ENCODE measurements at places on chromosomes 3 and 15.

GRCh38 chr3:23159929-23160328 lies 43.2 kb upstream of the UBE2E2 start:
- no peak for DNase-seq

- DNase-seq, result no peak
These were observed 203.8 kb downstream of the RPLP1 start for GRCh38 chr15:69656271-69657030.

- no peak for DNase-seq
These were observed 20.8 kb downstream of the CIAO2A start for GRCh38 chr15:64072812-64073211.

DNA sequence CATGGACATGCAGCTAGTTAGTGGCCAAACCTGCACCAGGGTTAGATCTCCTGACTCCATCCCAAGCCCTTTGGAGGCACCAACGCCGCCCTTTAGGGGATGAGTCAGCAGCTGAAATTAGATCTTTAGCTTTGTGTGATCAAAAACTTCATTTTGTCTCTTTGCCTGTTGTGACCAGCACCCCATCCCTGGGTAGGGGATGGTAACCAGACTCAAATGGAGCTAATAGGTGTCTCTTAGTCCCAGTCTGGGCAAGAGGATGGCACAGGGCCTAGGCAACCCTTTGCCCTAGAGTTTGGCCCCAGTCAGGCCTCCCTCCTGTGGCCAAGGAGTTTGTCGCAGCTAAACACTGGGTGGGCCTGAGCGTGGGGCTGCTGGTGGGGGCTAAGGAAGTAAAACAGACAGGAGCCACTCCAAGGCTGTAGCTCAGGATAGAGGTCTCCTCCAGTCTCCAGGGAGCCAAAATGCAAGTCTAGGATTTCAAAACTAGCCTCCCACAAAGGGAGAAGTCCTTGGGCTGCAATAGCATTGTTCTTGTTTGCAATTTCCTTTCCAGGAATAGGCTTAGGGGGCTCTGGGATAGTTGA lies 105.1 kb downstream of the CPN2 start:
- DNase-seq, result no peak

GRCh38 chr15:51366920-51367319 lies 25.5 kb downstream of the GLDN start:
- DNase-seq, result peak; percentile 95

GRCh38 chr15:71207141-71207540 lies 91.9 kb downstream of the THSD4 start:
- DNase-seq, result no peak

DNA sequence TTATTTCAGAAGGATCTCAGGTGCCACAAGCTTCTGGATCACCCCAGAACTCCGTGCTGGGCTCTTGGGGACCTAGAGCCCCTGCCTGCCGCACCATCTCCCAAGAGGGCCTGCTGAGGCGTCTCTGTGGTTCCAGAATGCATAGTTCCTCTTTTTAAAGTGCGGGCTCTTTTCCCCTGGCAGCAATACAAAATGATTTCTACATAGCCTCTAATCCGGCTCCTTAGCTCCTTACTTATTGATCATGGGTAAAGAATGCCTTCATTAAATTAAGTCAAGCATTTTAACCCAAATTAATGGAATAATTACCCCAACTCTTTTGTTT lies 121.9 kb downstream of the ATP10A start:
- DNase-seq, result no peak

DNA sequence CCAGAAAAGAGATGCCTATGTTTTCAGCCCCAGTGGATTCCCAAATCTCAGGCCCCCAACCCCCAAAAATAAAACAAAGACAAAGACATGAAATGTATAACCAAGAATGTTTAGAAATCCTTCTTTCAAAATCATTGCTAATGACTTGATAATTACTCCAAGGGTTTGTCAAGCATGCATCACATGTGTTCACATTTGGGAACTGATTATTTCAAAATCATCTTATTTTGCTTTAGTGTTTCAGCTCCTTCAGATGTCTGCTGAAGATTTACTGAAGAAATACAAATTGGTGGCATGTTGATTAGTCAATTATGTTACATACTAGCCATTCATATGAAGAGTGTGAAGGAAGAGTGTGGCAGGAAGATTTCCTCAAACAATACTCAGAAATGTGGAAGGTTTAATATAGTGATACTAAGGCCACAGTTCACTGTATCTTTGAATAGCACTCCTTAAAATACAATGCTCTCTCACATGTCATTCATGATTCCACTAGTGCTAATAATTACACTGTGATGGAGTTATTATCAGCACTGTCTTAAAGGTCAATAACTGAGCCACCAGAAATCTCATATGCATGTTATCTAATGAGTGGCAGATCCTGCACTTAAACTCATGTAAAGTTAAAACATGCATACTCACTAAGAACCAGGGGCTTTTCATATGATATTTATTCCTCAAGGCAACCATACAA lies 134.5 kb upstream of the TGFBR2 start:
- no peak for DNase-seq

GRCh38 chr15:66071921-66072295 lies 181.6 kb downstream of the MEGF11 start:
- no peak for DNase-seq

- peak; percentile 64 for DNase-seq
These were observed 46.7 kb upstream of the BCHE start for GRCh38 chr3:165883863-165884478.

DNA sequence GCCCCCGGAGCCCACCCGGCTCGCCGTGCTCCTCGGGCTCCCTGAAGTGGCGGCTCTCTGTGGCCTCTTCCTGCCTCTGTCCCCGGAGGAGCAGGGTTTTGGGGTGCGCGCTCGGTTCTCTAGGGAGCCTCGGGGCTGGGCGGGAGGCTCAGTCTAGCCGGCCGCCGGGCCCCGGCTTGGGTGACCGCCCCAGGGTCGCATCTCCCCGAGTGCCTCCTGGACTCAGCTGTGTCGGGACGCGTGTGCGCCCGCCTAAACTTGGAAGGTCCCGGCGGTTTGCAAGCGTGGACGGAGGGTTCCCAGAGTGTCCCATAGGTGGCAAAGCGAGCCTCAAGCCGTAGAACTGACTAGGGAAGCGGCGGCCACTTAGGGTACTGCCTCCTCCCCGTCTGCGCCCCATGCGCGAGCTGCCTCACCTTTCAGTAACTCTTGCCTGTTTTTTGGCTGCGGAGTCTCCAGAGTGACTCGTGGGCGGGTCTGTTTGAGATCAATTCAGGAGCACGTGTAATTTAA lies 601 bp downstream of the ACTL6A start:
- peak; percentile 86 for DNase-seq

DNA sequence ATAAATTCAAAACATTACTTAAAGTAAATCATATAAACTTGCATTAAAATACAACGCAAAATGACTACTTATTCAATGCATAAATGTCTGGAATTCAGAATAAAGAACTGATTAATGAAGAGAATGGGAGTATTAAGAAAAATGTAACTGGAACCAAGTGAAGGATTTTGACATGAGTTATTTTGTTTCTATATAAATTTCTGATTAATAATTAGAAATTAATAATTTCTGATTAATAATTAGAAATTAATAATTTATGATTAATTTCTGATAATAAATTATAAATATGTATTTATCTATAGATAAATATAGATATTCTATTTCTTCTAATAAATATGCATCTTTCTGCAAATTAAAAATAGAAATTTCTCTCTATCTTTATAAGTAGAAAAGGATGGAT lies 160.0 kb upstream of the STRIT1 start:
- no peak for DNase-seq

DNA sequence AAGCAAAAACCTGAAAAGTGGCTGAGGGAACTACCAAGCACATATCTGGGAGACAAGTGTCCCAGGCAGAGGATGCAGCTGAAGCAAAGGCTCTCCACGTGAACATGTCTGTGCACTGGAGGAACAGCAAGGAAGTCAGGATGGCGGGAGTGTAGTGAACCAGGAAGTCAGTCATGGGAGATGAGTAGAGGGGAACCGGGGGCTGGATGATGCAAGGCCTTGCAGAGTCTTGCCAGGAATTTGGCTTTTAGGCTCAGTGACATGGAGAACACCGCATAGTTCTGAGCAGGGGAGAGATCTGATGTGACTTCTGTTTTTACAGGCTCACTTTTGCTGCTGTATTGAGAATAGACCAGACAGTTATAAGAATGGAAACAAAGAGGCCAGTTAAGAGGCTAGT lies 19.0 kb downstream of the C2CD4A start:
- no peak for DNase-seq

DNA sequence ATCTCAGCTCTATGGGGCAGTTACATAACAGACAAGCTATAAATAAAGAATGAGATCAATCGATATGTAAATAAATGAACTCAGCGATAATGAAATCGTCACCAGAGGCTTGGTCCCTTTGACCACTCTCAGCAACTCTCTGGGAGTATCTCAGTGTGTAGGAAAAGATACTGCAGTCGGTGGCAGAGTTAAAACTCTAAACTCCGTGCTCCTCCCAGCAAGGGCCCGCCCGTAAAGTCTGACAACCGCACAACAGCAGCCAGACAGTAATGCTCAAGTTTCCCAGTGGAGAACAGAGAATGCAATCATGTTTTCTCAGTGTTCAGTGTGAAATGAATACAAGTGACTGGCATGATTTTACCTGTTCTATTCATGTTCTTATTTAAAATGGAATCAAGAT lies 28.3 kb upstream of the IGF1R start:
- DNase-seq, result no peak

- no peak for DNase-seq
These were observed 5.0 kb upstream of the UBE2E1 start for GRCh38 chr3:23800731-23801130.

GRCh38 chr3:64438066-64438465 lies 212.8 kb upstream of the PRICKLE2 start:
- no peak for DNase-seq

DNA sequence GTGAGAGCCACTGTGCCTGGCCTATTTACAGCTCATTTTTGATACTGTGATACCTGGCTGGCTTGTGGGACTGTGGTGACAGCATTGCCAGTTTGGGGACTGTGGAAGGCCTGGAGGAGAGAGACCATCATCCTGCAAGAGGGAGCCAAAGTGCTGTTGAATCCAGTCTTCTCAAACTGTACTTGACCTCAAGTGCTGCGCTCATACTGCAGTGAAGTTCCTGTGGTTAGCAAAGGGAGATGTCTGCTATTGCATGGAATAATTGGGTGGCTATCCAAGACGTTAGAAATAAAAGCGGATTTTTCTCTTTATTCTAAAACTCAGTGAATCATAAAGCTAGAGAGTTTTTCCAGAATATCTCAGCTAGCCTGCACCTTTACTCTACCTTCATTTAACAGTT lies 83.4 kb downstream of the CCK start:
- no peak for DNase-seq

DNA sequence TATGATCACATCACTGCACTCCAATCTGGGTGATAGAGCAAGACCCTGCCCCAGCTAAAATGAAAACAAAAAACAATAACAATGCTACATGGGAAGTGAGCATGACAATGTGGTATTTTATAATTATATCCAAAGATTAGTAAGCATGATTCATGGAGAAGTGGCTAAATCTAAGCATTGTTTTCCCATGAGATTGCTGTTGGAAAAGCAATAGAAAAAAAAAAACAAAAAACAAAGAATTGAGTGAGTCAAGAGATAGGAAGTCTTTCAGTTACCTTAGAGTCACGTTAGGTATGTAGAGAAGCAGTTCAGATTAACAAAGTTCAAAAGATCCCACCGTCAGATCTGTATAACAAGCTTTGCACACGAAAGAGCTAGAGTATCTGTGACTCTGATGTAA lies 210.3 kb upstream of the CNTN6 start:
- no peak for DNase-seq

GRCh38 chr3:78957456-78957855 lies 810.3 kb downstream of the ROBO1 start:
- DNase-seq, result no peak

- no peak for DNase-seq
These were observed 113.9 kb downstream of the OXNAD1 start for GRCh38 chr3:16378920-16379319.

- DNase-seq, result no peak
These were observed 100.4 kb downstream of the LSM3 start for GRCh38 chr3:14278799-14279625.

- no peak for DNase-seq
These were observed 494 bp upstream of the NISCH start for GRCh38 chr3:52454938-52455282.

GRCh38 chr3:132209855-132210254 lies 107.4 kb upstream of the ACP3 start:
- DNase-seq, result no peak

DNA sequence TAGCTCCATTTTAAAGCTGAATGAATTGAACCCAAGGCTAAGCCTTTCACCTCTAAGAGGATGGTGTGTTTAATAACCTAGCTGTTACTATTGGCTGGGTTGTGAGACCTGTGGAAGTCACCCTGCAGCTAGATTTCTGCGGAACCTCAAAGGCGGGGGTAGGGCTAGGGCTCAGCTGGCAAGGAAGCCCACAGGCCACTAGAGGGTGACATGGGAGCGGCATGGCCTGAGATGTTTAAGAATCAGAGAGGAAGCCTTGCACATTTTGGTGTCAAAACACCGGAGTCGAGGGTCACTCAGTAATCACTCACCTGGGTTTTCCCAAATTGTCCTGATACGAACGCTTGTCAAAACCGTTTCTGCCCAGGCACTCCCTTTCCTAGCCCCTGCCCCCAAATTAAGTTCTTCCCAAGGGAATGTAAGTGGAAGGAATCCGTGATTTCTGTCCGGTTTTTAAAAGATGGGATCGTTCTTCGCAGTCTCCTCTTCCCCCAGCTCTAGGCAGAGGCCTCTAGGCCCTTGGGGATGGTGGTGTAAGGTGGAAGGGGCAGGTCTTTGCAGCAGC lies 3.8 kb upstream of the ACAD9 start:
- peak; percentile 66 for DNase-seq

- DNase-seq, result no peak
These were observed 8.3 kb upstream of the DNAJA4 start for GRCh38 chr15:78256044-78256437.

GRCh38 chr3:64972793-64973192 lies 285.0 kb upstream of the ADAMTS9 start:
- DNase-seq, result no peak

DNA sequence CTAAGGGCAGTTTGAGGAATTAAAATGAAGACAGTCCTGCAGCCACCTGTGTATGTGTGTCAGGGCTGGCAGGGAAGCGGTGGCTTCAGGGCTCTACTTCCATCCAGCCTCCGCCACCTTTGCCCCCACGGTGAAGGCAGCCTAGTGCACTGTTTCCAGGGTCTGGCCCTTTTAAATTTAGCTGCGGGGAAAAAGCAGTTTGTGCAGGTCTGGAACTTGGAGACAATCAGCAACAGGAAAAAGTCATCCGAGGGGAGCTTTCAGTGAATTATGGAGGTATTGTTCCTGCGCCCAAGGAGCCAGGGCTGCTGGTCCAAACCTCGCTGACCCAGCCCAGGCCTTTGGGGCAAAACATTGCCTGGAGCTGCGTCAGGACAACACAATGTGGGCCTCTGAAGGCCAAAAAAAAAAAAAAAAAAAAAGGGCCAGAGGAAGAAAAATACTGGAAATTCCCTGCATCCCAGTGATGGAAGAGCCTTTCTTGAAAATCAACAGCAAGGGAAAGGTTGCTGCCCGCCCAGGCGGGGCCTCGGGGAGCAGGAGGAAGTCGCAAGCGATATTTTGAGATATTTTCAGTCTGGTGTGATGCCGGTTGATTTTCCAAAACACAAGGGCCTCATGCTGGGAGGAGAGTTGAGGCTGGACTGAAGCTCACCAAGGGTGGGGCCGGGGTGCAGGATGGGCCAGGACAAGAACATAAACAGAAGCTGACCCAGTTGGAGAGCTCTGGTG lies 25.5 kb upstream of the FGD5 start:
- DNase-seq, result no peak

Measured in HT-29 (cell line).